Liver (tissue), 10 donors: ENCODE measurements at places on chromosomes 6 and 20. TPM values are rescaled to one million over a fixed set of nuclear protein-coding genes. Genes with fewer than 3 reads are reported as not detected.

DNA sequence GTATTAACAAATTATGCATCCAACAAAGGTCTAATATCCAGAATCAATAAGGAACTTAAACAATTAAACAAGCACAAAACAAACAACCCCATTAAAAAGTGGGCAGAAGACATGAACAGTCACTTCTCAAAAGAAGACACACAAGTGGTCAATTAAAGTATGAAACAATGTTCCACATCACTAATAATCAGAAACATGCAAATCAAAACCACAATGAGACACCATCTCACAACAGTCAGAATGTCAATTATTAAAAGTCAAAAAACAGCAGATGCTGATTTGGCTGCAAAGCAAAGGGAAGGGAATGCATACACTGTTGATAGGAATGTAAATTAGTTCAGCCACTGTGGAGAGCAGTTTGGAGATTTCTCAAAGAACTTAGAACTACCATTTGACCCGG, 129.3 kb downstream of the PFDN4 start:
- no peak overlapping the region for H3K27ac ChIP-seq
- DNase-seq: no peak
- H3K27me3 ChIP-seq: no peaks in the 10 kb centered on the region
- no peak overlapping the region for H3K4me3 ChIP-seq
- H3K4me1 ChIP-seq: no peaks in the 10 kb centered on the region

- no peaks in the 10 kb centered on the region for H3K27me3 ChIP-seq
- DNase-seq: no peak
- H3K4me1 ChIP-seq: no peaks in the 10 kb centered on the region
- no peak overlapping the region for H3K4me3 ChIP-seq
- no peaks in the 10 kb centered on the region for H3K36me3 ChIP-seq
Observed at GRCh38 chr6:55820696-55821095, 54.7 kb downstream of the BMP5 start.

- no peaks in the 10 kb centered on the region for H3K4me1 ChIP-seq
- H3K36me3 ChIP-seq: no peaks in the 10 kb centered on the region
- H3K27me3 ChIP-seq: no peaks in the 10 kb centered on the region
Observed at GRCh38 chr6:3541006-3541585, 84.2 kb upstream of the SLC22A23 start.

DNA sequence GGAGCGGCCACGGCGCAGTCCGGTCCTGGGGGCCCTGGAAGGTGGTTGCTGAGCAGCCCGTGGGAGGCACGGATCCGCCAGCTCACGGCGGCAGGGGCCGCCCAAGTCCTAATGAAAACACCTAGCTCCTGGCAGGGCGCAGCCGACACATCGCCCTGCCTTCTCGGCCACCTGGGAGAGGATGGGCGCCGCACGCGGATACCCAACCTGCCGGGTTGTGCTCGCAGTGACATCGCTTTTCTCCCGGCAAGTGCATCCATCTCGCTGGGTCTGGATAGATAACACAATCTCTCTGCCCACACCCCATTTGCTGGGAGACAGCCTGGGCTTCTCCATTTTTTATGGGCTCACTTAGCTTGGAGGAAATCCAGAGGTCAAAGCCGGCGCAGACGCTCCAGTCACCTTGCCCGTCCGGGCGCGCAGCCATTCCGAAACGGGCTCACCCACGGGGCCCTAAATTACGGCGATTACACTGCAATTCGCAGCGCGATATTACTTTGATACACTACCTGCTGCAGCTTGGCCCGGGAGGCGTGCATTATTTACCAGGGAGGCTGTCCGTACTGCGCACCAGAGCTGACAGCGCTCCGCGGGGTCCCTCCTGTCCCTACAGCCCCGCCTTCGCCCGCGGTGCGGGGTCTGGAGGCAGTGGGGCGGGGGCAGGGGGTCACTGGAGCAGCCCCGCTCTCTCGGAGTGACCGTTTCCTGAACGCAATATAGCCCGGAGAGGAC, 36.2 kb upstream of the CCDC167 start:
- H3K36me3 ChIP-seq: no peaks in the 10 kb centered on the region
- H3K4me1 ChIP-seq: peaks cover 6% of the 10 kb centered on the region
- no peak for DNase-seq
- H3K27ac ChIP-seq: no peak overlapping the region
- peak overlapping the region; percentile 38 for H3K4me3 ChIP-seq
- H3K27me3 ChIP-seq: no peaks in the 10 kb centered on the region

DNA sequence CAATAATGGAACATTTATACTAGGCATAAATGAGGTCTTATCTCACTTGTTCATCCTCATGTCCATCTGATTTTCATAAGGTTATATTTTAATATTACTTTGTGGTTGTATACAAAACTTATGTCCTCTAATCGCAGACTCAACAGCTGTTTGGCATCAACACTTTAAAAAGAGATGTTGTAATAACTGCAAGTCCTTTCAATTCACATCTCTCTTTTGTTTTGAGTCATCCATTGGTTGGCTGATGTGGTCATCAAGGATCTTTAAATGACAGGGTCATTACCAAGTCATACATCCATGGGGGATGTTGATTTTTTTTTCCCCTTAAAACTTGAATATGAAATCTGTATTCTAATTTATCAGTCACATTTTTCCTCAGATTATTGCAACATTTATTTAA, 299.4 kb upstream of the NRSN1 start:
- H3K36me3 ChIP-seq: no peaks in the 10 kb centered on the region
- no peak overlapping the region for H3K4me3 ChIP-seq
- no peaks in the 10 kb centered on the region for H3K4me1 ChIP-seq
- no peaks in the 10 kb centered on the region for H3K27me3 ChIP-seq
- no peak overlapping the region for H3K27ac ChIP-seq
- no peak for DNase-seq

The EZR gene
- 28.5 TPM for total RNA-seq

GRCh38 chr6:12336121-12336971, 46.2 kb downstream of the EDN1 start:
- peaks cover 63% of the 10 kb centered on the region for H3K4me1 ChIP-seq
- no peak for DNase-seq

The CNR1 gene
- 0.14 TPM for total RNA-seq

GRCh38 chr6:97029552-97029951, 105.0 kb downstream of the KLHL32 start:
- no peaks in the 10 kb centered on the region for H3K27me3 ChIP-seq
- no peaks in the 10 kb centered on the region for H3K4me1 ChIP-seq
- H3K4me3 ChIP-seq: no peak overlapping the region
- DNase-seq: no peak
- no peaks in the 10 kb centered on the region for H3K36me3 ChIP-seq
- H3K27ac ChIP-seq: no peak overlapping the region

DNA sequence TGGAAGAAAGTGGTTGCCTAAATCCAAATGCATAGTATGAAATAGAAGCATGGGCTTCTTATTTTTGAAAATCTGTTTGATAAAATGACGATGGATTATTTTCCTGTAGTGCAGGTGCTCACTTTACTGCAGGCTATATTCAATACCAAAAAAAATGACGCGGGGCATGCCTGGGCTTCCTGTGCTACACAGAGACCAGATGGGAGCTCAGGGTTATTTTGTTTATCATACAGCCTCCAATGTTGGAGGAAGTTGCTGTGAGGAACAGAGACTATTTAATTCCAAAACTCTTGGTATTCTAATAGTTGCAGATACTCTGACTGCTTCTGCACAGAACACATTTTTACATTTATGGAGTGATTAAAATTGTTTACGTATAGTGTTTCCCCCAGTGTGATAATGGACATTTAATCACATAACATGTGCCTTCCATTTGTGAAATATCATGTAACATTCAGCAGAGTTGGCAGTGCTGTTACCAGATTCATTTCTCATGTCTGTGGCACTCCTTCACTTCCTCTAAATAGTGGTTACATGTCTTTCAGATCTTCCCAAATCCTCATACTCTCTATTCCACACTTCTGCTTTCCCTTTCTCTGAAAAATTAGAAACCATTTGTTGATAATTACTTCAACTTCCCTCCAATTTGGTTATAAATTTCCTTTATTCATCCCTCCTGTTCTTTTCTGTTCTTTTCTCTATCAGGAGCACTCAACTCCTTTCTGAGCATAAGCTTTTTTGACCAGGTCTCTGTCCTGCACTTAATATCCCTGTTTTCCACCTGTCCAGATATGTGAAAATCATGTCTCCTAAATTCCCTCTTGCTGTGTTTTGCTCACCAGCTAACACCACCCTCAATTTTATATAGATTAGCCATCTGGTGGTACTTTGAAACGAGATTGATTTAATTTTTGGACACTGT, 121.6 kb downstream of the ADGRB3 start:
- H3K27me3 ChIP-seq: no peaks in the 10 kb centered on the region
- no peaks in the 10 kb centered on the region for H3K4me1 ChIP-seq
- no peaks in the 10 kb centered on the region for H3K36me3 ChIP-seq
- no peak overlapping the region for H3K4me3 ChIP-seq

The TNXB gene
- total RNA-seq: 6.8 TPM

- H3K27ac ChIP-seq: no peak overlapping the region
- no peak for DNase-seq
- H3K27me3 ChIP-seq: no peaks in the 10 kb centered on the region
Observed at GRCh38 chr6:35178932-35179832, 34.6 kb upstream of the SCUBE3 start.

DNA sequence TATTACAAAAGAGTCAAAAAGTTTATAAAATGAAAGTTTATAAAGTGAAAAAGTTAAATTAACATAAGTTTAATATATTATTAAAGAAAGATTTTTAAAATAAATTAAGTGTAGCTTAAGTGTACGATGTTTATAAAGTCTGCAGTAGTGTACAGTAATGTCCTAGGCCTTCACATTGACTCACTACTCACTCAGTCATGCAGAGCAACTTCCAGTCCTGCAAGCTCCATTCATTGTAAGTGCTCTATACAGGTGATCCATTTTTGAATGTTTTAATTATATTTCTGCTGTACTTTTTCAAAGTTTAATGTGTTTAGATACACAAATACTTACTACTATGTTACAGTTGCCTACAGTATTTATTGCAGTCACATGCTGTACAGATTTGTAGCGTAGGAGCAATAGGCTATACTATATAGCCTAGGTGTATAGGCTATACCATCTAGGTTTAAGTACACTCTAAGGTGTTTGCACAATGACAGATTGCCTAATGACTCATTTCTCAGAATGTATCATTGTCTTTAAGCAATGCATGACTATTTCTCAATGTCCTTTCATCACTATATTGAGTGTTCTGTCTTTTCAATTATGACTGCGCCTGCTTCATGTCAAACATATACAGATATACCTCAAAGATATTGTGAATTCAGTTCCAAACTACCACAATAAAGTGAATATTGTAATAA, 1110.3 kb upstream of the MAP3K7 start:
- H3K27ac ChIP-seq: no peak overlapping the region
- H3K4me3 ChIP-seq: no peak overlapping the region
- no peak for DNase-seq
- H3K27me3 ChIP-seq: no peaks in the 10 kb centered on the region

GRCh38 chr20:10111139-10111958, 76.6 kb downstream of the ANKEF1 start:
- no peak for DNase-seq
- H3K27ac ChIP-seq: peak overlapping the region; percentile 84
- H3K4me3 ChIP-seq: no peak overlapping the region
- no peaks in the 10 kb centered on the region for H3K27me3 ChIP-seq
- peaks cover 27% of the 10 kb centered on the region for H3K4me1 ChIP-seq
